Iris pigment epithelial cell (primary cell): ENCODE measurements at places on chromosomes 3 and 15.

DNA sequence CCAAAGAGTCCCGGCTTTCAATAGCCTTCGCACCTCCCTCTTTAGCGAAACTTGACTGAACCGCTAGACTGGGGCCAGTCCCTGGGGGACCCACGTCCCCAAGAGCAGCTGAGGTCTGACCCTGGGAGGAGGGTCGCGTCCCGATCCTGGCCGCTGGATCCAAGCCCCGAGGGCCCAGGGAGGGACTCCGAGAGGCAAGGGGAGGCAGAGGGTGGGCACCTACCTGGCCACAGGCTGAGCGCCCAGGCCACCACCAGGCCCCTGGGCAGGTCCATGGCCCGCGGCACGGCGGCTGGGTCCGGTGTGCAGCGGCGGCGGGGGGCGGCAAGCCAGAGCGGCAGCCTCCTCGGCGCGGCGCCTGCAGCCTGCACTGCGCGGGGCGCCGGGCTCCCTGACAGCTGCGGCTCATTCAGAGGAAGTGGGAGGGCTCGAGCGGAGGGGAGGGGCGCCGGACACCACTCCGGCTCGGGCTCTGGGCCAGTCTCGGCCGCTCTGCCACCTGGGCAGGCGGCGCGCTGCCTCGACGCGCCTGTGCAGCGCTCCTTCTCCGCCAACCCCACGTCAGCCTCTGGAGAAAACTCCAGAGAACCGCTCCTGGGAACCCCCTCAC is at the start of gene ITGA11:
Gene ITGA11 (minus strand): TSS at position 372 of the 610 bp plus-strand sequence. CDS start 97 bp downstream, at position 275.
- DNase-seq: peak; percentile 36

DNA sequence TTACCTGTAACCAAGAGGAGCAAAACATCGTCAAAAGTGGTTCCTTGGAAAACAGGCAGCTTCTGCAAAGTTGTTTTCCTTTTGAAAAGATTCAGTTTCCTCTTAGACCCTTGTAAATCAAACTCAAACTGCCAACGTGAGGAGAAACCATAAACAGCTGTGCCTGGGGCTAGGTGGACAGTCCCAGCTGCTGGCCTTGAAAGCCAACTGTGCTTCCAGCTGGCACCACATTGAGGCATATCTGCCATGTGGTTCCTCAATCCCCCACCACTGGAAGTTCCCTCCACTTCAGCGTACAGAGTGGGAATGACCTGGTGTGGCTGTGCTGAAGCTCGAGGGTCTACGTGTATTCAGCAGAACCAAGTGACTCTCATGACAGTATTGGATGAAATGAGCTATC is 40.9 kb downstream of the HRH1 start:
- no peak for DNase-seq

- no peak for DNase-seq
Observed at GRCh38 chr15:78922527-78922926, 22.3 kb downstream of the CTSH start.

DNA sequence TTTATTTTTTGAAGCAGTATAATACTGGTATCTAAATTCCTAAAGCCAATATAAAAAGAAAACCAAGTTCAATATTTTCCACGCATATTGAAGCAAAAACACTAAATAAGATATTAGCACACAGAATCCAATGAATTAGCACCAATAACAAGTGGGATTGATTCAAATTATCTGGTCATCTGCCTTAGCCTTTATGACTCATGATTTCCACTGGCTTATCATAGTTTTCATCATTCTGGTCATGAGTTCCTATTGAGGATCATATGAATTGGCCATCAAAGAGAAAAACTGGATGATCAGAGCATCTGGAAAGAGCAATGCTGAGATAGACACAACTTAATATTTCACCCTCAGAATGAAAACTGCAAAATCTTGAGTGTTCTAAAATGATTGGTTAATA is 809.9 kb downstream of the MCTP2 start:
- peak; percentile 41 for DNase-seq

- no peak for DNase-seq
Observed at GRCh38 chr3:106819440-106819839, 557.8 kb upstream of the CCDC54 start.
